Activated T-helper 1 cell treated with anti-CD3 and anti-CD28 coated beads, Interleukin-12 subunit alpha, Interleukin-12 subunit beta, Interleukin-2, Interleukin-4 antibody, amounts not matched to agents 30 ng/mL and 10 ng/mL and 1 ng/mL, durations not matched to agents 14 hours and 24 hours and 36 hours (primary cell): ENCODE measurements at places on chromosomes 11 and 22. TPM values are rescaled to one million over a fixed set of nuclear protein-coding genes. Genes with fewer than 3 reads are reported as not detected.

The UBQLN3 gene
- total RNA-seq = not detected in 2 replicates

DNA sequence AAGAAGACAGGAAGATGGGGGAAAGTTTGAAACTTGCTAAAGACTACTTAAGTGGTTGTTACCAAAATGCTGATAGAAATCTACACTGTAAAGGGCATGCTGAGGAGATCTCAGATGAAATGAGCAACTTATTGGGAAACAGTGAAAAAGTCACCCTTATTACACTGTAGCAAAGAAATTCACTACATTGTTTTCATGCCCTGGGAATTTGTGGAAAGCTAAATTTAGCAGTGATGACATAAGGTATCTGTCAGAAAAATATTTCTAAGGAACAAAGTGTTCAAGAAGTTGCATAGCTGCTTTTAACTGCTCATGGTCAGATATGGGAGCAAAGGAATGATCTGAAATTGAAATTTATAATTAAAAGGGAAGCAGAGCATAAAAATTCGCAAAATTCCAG lies 702.4 kb upstream of the LRRC4C start:
- DNase-seq = no peak

- DNase-seq = no peak
These were observed 3.8 kb upstream of the OR10D3 start for GRCh38 chr11:124179310-124179709.

DNA sequence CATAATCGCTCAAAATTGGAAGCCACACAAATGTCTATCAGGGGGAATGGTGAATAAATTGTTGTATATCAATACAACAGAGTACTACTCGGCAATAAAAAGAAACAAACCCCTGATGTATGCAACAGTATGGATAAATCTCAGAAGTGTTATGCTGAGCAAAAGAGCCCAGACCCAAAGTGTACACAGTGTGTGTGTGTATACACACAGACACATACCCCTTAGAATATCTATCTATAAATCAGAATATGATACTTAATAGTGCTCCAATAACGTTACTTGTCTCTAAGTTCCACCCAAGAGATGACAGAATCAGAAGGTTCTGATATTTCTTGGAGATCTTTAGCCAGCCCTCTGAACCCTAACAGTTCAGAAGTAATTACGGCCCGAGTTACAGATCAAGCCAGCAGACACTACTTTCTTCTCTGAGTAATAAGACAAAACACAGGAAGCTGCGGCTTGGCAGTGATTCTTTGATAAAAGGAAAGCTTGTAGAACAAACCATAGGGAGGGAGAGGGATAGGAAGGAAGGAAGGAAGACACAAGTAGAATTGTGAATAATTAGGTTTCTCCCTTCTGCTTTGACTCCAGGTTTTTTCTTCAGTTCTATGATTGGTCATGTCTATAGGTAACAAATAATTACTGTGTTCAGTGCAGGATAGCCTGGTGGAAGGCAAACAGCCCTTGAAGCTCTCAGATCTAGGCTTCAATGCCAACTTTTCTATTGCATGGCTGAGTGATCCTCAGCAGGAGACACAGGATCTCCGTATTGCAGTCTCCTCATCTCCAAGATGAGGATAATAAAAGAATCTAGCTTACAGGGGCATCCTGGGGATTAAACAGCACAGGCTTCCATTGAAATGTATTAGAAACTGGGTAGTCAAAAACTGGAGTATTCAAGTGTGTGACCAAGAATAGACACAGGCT lies 75.6 kb upstream of the TEAD1 start:
- DNase-seq = no peak

The C11orf91 gene
- 0.23 TPM in 1 of 2 replicates, not detected in the other for total RNA-seq

- DNase-seq = no peak
These were observed 5.4 kb downstream of the MCHR1 start for GRCh38 chr22:40684728-40685127.

DNA sequence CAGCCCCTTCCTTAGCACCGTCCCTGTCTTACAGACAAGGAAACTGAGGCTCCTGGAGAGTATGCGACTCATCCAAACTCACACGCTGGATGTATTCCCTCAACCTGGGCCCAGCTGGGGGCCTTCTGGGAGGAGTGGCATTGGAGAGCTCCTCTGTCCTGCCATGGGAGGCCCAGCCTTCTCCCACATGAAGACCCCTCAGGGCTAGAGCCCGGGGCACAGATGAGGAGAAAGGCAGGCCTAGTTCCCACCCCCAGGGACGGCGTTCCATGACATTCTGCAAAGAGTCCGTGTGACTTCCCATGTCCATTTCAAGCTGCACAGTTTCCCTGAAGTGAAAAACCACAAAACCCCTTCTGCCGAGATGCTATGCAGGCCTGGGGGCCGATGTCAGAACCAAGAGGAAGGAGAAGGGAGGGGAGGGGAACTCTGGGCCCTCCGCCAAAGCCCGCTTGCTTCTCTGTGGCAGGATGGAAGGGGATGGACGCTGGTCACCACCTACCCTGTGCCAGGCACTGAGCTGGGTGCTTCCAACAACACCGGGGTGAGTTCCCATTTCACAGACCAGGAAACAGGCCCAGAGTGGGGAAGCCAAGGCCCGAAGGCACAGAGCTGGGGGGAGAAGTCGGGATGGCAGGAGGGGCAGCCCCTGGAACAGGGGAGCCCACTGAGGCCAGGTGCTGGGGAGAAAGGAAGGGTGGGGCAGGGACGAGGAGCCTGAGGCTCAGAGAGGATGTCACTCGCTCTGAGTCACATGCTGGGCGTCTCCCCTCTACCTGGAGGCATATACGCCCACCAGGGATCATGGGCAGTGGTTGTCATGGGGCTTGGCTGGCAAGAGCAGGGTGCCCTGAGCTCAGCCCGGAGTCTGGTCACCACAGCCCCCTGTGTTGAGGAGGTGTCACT lies 15.7 kb downstream of the RAC2 start:
- DNase-seq = no peak

DNA sequence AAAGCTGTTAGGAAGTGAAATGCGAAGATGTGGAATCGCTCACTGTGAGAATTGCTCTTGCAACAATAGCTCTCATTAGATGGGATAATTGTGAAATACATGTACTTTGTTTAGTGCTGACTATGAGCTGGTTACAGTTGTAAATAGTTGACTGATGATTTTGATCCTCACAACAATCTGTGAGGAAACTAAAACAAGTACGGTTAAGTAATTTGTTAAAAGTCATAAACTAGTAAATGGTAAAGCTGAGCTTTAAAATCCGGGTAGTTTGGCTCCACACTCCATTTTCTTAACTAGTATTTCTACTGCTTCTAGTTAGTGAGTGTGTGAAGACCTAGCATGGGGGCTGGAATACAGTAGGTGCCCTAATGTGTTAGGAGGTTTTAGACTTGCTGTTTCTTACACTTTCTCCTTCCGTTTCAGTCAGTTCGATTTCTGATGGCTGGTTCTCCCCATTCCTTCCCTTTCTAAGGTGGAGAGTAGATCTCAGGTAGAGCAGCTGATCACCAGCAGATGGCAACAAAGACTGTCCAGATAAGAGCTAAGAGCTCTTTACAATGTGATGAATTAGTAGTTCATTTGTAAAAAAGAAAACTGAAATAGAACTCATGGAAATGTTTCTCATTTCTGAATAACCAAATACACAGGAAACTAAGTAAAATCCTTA lies 16.3 kb upstream of the CYP2R1 start:
- no peak for DNase-seq

GRCh38 chr11:64802370-64803157 lies 450 bp downstream of the MAP4K2 start:
- DNase-seq = peak; percentile 16

The CYP2D6 gene
- total RNA-seq = 4.1 and 4.6 TPM in 2 replicates

The DEPDC7 gene
- total RNA-seq = 0.26 and 0.61 TPM in 2 replicates

DNA sequence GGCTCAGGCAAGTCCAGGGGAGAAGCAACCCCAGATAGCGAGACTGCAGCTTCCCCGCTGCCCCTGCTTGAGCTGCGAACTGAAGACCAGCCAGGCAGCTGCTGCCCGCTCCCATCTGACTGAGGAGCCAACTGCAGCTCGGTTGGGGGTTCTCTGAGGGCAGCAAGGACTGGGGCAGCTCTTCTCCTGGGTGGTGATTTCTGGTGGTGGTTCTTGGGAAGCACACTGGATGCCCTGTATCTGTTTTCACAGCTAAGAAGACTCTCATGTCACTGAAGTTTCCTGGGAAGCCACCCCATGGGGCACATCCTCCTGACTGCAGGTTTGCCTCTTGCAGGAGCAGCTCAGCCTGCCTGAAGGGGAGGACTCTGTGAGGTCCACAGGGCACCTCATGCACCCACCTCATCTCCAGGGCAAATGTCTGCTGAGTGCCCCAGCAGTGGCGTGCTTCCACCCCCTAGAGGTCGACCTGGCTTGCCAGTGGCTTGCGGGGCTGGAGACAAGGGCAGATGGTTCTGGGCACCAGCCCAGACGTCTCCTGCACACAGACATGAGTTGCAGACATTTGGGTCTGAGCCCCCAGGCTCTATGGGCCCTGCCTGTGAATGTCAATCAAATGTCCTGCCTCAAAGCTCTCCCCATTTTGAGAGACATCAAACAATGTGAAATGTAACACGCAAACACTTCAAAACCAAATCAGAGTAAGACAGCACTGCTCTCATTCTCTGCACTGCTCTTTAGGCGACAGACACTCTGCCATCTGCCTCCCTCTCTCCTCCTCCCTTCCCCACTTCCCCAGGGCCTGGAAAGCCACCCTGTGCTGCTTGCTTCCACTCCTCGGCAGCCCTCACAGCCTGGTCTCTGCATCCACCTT lies 800.9 kb downstream of the BRD1 start:
- DNase-seq = no peak

DNA sequence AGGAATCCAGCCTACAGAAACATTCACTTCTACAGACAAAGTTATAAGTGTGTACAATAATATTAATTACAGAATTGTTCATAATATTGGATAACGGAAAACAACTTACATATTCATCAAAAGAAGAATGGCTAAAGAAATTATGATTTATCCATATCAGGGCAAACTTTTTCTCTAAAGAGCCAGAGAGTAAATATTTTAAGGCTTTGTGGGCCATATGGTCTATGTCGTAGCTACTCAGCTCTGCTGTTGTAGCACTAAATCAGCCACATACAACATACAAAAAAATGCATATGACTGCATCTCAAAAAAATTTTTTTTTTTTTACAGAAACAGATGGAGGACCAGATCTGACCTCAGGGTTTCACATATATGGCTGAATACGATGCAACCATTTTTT lies 96.7 kb upstream of the GALNT18 start:
- no peak for DNase-seq

- DNase-seq = no peak
These were observed 12.1 kb downstream of the FAM118A start for GRCh38 chr22:45321827-45322226.

The MMP8 gene
- total RNA-seq = not detected in 2 replicates

DNA sequence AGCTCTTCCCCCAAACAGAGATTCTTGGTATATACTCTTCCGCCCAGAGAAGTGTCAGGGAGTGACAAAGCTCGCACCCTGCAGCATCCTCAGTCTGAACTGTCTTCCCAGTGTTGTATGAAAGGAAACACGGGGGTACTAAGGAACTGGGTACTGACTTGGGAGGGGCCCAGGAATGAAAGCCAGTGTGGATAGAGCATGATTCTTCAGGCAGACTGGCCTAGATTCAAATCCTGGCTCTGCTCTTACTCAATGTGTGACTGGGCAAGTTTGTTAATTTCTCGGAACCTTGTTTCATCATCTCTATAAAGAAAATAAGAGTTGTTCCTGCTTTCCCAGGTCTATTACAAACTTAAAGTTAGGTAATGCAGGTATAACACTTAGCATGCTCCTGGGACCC lies 266.0 kb upstream of the NARS2 start:
- no peak for DNase-seq

The SYT7 gene
- total RNA-seq = 0.32 and 0.44 TPM in 2 replicates

GRCh38 chr22:40443732-40444131 lies 73.3 kb downstream of the SGSM3 start:
- no peak for DNase-seq

GRCh38 chr11:62546929-62547625 lies 471 bp upstream of the AHNAK start:
- no peak for DNase-seq
